ENCODE measurements at places on chromosomes 5 and 9.
A peak's percentile ranks its signal among the peaks of the same experiment; 100 is the strongest.

- no peak for DNase-seq
Observed at GRCh38 chr5:172749881-172750633, 20.9 kb downstream of the DUSP1 start.

GRCh38 chr5:14813747-14814146 is 57.8 kb downstream of the ANKH start:
- DNase-seq: no peak

DNA sequence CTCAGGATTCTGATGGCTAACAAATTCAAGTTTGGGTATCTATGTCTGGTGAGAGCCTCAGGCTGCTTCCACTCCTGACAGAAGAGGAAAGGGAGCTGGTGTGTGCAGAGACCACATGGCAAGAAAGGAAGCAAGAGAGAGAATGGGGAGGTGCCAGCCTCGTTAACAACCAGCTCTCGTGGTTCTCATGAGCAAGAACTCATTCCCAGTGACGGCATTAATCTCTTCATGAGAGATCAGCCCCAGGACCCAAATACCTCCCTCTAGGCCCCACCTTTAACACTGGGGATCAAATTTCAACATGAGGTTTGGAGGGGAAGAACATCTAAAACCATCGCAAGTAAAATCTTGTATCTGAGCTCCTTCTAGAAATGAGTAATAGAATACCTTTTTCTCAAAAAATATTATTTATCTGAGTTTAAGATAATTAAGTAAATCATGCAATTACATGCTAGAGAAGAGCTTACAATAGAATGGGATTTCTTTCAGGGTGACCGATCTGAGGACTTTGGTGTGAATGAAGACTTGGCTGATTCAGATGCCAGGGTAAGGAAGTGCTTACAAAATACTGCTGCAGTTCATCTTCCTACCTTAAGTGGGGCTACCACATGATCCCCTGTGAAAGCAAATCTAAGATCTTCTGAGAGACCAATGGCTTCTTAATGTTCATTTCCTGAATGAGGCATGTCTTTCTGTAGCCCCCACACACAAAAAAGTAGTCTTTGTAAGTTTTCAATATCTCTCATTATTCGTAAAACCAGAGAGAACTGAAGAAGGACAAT is 11.5 kb downstream of the ANXA1 start:
- DNase-seq: peak; percentile 10

GRCh38 chr5:66452109-66452508 is 144.1 kb upstream of the MAST4 start:
- DNase-seq: no peak

DNA sequence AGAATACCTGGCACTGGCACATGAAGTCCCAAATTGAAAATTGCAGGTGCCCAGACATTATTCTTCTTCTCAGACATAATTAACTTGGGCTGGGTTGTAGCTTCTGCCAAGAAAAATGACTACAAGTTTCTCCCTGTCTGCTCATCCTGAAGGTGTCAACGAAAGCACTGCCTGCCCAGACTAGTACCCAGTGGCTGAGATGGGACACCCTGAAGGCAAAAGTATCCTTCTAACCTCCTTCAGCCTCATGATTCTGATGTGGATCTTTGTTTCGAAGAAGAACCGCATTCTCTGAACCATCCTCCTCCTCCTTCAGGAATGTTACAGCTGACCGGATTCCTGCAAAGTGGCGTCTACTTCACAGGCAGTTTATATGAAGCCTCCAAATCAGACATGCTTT is 161.1 kb upstream of the FST start:
- DNase-seq: no peak
